GM04503 (cell line): ENCODE measurements at places on chromosomes 6 and 20.

DNA sequence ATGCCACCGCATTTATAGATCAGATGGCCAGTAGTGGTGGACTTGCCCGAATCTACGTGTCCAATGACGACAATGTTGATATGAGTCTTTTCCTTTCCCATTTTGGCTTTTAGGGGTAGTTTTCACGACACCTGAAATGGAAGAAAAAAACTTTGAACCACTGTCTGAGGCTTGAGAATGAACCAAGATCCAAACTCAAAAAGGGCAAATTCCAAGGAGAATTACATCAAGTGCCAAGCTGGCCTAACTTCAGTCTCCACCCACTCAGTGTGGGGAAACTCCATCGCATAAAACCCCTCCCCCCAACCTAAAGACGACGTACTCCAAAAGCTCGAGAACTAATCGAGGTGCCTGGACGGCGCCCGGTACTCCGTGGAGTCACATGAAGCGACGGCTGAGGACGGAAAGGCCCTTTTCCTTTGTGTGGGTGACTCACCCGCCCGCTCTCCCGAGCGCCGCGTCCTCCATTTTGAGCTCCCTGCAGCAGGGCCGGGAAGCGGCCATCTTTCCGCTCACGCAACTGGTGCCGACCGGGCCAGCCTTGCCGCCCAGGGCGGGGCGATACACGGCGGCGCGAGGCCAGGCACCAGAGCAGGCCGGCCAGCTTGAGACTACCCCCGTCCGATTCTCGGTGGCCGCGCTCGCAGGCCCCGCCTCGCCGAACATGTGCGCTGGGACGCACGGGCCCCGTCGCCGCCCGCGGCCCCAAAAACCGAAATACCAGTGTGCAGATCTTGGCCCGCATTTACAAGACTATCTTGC lies 725 bp downstream of the EEF1A1 start:
- peak; percentile 47 for DNase-seq

- DNase-seq, result no peak
Observed at GRCh38 chr6:110180228-110181008, at the start of gene CDC40. TSS of gene CDC40 (plus strand) at chr6:110180427. CDS start at chr6:110180445, 18 bp downstream.

DNA sequence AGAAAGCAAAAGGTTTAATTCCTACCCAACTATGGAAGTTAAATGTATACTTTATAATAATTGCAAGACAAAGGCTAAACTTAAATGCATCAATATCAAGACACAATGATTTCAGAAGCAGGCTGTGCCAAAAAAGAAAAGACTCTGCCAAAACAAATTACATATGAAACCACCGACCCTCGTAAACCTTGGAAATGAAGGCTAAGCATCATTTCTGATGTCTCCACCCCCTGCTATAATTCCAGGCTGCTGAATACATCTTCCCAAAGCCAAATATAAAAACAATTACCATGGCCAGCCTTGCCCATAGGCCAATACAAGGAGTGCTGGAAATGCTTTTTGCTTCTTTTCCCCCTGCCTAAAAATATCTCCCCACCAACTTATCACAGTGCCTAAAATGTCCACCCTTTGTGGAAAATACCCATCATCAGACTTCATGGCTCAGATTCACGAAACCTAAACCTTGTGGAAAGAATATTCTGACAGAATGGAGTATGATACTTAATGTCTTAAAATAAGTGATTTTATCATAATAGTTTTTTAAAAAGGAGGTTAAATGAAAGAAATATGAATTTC lies 37.4 kb downstream of the RCAN2 start:
- DNase-seq, result no peak

DNA sequence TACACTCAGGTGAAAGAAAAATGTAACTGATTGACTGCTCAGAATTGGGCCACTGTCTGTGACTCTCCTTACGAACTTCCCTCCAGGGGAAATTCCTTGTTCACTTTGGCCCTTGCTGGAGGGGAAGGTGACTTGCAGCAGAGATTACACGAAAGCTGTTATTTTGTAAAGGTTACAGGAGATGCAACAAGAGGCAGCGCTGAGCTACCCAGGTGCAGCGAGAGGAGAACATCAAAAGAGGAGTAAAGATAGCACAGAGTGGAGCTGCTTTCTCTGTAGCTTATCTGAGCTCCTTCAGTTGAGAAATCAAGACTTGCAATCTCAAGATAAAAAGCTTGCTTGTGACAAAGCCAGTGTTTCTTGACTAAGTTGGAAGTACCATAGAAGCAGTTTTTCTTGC lies 144.6 kb downstream of the ARHGAP18 start:
- DNase-seq, result no peak

- no peak for DNase-seq
Observed at GRCh38 chr20:11047559-11047958, 373.8 kb upstream of the JAG1 start.

DNA sequence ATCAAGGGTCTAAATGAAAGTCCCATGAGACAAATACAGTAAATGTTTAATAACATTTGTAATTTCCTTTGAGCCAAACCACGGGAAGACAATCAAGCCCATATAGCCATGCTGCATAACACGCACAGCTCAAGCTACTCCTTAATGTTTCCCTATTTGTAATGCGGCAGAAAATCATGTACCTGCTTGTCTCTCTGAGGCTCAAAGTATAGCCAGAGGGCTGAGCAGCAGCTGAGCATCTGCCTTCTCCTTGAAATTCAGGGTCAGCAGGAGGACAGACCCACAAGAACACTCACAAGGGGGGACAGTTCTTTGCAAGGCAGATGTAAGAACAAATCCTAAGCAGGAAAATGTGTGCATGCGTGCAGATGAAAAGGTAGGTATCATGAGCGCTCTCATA lies 45.8 kb upstream of the JARID2 start:
- DNase-seq, result no peak

DNA sequence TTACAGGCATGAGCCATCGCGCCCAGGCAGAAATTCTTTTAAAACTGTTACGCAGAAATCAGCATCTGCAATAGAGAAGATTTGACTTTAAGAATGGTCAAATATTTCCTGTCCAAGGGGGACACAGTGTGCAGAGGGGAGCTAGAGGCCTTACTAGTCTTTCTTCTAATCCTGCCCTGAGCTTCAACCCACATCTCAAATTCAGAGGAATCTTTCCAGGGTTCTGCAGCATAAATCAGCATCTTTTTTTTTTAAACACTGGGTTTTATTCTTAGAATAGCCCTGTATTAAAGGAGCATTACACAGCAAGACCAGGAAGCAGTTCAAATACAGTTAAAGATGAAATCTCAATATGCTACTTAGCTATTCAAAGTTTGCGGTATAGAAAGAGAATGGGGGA lies 81.1 kb downstream of the DTNBP1 start:
- DNase-seq, result no peak

DNA sequence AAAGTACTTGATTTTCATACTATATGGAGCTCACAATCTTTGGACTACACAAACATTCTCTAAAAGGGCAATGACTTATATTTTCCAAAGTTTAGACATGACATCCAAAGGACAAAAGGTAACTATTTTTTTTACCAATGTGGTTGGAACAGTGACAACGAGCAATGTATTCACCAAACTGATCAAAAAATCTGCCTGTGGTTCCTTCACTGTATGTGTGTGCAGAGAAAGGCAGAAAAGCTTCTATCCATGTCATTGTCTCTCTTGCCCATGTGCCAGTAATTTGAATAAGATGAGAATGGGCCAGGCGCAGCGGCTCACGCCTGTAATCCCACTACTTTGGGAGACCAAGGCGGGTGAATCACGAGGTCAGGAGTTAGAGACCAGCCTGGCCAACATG lies 25.5 kb downstream of the MCUR1 start:
- no peak for DNase-seq

DNA sequence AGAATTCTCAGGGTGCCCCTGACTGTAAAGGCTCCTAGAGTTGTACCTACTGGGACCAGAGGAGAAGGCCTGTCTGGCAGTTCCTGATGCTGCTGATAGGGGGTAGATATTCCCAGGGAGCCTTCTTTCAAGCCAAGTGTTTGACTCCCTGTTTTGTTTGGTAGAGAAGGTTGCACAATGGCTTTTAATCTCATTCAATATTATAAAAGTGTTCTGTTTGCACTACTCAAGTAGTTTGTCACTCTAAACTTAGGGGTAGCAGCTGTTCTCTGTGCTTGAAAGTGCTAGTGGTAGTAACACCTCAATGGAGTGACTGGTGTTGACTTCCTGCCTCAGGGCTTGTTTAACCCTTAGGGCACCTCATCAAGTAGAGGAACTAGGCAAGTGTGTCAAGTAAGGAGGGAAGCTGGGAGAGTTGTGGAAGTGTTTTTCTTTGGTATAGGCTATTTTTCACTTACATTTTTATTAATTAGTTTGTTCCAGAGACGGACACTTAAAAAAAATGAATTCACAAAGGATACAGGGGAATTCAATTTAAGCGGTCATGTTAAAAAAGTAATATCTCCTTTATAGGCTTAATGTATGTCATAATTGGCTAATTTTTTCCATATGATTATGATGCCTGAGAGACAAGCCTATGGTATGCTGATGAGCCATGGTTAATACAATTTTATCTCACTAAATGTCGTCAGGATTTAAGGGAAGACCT lies 38.1 kb downstream of the BICRAL start:
- no peak for DNase-seq

GRCh38 chr6:128446497-128446896 lies 73.9 kb downstream of the PTPRK start:
- no peak for DNase-seq

DNA sequence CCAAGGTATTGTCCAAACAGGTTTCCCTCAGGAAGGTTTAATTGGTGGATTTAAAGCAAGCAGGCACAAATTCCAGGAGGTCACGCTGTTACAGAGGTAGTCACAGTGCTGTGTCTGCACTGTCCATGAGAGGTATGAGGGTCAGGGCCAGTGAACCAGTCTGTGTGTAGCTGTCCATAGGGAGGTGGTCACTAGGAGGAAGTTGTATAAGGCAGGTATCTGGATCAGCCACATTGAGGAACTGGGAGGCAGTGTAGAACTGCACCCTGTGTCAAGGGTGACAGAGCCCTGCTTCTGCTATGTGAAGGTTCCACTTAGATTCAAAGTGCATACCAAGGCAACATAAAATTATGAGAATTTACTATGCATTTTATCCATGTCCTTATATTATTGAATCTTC lies 73.3 kb downstream of the MAP3K4 start:
- no peak for DNase-seq

GRCh38 chr6:140857739-140858380 lies 1274.9 kb upstream of the GJE1 start:
- peak; percentile 74 for DNase-seq

DNA sequence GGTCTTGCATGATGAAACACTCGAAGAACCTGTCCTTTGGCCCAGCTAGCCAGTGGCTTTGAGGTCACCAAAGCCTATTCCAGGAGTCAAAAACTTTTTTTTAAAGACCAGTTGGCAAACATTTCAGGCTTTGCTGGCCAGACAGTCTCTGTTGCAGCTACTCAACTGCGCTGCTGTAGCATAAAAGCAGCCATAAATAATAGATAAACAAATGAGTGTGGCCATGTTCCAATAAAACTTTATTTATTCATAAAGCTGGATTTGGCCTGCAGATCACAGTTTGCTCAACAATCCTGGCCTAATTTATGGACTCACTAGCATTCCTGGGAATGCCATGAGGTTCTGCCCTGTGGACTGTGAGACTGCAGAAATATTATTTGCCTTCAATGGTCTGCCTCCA lies 68.8 kb upstream of the LTV1 start:
- no peak for DNase-seq

GRCh38 chr6:101762851-101763250 lies 369.3 kb downstream of the GRIK2 start:
- no peak for DNase-seq

DNA sequence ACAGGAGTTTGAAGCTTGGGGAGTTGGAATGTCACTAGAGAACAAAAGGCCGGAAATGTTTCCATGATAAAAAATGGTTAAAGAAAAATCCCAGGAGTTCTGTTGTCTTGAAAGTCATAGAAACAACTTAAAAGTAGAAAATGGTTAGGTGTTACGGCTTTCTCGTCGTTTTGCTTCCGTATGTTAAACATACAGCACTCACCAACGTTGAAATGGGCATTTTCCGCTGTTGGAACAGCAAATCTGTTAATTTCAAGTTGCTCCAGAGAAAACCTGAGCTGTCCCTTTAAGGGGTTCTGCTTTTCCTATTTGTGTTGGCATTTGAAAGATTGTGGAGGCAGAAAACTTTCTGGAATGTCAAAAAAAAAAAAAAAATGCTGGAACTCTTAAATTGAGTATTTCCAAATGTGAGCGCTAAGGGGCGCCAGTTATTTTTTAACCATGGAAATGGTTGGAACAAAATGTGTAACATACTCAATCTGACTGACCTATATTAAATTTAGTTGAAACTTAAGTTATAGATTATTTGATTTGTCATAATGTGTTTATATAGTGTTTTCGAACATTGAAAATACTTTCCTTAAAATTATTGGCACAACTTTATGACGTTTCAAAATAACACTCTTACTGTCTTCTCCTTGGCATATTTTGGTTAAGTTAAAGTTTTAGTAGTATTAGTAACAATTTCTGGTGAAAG lies 2.2 kb downstream of the QKI start:
- DNase-seq, result no peak

GRCh38 chr6:38427492-38428210 lies 212.1 kb downstream of the BTBD9 start:
- DNase-seq, result no peak

DNA sequence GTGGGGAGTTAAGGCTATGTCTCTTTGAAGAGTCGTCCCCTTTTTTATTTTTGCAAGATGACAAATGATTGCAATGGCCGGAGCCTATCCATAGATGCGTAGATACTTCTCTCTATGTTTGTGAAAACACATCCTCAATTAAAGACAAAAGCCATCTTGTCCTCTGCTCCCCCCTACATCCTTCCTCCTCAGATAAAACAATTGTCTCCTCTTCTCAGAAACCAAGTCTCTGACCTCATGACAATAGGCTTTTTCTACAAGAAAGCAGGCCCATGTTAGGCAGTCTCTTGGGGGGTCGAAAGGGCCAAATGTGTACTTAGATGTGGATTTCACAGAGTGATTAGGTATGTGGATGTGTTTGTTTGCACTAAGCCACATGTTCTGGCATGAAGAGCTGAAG lies 51.1 kb upstream of the SSTR4 start:
- DNase-seq, result no peak

- no peak for DNase-seq
Observed at GRCh38 chr6:36109092-36109491, 21.2 kb upstream of the MAPK13 start.

GRCh38 chr6:75084018-75084417 lies 121.8 kb downstream of the COL12A1 start:
- DNase-seq, result no peak

DNA sequence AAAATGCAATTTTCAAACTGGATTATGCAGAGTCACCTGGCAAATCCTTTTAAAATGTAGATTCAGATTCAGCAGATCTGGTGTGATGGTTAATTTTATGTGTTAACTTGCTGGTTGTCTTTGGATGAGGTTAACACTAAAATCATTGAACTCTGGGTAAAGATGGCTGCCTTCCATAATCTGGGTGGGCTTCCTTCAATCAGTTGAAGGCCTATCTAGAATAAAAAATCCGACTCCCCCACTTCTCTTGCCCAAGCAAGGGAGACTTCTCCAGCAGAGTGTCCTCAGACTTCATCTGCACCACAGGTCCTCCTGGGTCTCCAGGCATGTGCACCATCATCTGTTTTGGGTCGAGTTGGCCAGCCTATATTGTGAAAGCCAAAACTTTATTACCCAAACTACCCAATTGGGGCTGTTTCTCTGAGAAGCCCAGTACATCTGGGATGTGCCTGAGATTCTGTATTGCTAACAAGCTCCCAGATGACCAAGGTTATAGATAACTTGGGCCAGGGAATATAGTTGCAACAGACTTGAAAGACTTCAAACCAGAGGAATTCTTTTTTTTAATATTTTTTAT lies 1.6 kb upstream of the SLC17A5 start:
- no peak for DNase-seq

- DNase-seq, result no peak
Observed at GRCh38 chr6:166855416-166855815, 100.9 kb downstream of the RNASET2 start.

- DNase-seq, result no peak
Observed at GRCh38 chr6:106913111-106913510, 61.4 kb downstream of the CD24 start.

GRCh38 chr6:20455251-20455940 lies 53.7 kb downstream of the E2F3 start:
- DNase-seq, result peak; percentile 23
